T47D (cell line): ENCODE measurements at places on chromosomes 16 and 17.

- peak; percentile 84 for DNase-seq
Observed at GRCh38 chr17:9162275-9162985, 141.1 kb downstream of the NTN1 start.

DNA sequence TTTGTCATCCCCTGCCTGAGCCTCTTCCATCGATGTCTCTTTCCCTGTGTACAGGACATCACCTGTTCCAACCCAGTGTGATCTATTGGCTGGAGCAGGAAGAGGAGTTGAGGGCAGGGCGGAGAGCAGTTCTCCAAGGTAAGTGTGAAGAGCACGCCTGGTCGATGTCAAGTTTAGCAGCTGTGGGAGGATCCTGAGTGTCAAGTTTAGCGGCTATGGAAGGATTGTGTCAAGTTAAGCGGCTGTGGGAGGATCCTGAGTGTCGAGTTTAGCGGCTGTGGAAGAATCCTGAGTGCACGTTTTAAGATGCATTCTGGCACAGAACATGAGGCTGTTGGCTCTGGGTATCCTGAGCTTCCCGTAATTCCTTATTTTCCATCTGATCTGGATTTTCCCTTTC, 7.2 kb downstream of the ZNF778 start:
- no peak for DNase-seq

- no peak for DNase-seq
Observed at GRCh38 chr17:50355336-50355700, 9.4 kb downstream of the XYLT2 start.

GRCh38 chr16:78909226-78909625, 691.3 kb downstream of the MAF start:
- no peak for DNase-seq

DNA sequence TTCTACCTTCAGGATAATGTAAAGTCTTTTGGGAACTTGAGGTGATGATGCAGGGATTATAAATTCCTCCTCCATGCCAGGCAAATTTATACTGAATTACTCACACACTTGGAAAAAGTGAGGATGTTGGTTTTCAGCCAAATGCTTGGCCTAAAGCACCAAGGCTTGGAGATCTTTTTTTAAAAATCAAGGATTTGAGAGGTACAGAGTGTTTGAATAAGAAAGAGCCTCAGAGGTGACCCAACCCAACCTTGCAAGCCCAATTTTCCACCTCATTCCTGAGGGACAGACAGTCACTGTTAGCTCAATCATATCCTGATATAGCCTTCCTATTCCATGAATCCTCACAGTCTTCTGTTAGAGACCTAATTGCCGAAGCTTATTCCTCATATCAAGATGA, 14.0 kb downstream of the GRIN2A start:
- no peak for DNase-seq

- DNase-seq = peak; percentile 4
Observed at GRCh38 chr17:67194134-67194533, 50.9 kb downstream of the HELZ start.

GRCh38 chr16:85448557-85449190, 164.4 kb upstream of the GSE1 start:
- peak; percentile 93 for DNase-seq

DNA sequence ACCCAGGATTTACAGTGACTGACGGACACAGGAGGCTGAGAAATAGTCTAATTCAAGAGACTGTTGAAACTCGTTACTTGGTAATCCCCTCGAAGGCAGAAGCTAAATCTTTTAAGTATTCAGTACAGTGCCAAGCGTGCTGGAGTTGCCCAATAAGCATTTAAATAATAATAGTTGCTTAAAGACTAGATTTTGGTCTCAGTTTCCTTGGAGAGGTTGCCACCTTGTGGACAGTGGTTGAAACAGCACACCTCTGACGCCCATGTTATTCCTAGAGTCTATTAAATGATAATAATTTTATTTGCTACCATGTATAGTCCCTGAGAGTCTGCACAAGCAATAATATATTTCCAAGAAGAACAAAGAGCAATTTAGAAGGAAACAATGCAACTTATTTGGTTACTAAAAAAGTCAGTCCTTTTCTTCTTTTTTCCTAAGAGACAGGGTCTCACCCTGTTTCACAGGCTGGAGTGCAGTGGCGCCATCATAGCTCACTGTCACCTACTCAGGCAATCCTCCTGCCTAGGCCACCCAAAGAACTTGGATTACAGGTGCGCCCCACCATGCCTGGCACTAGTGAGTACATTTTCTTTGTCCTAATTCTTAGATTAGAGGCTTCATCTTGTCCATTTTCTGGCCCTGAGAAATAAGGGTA, 138.0 kb upstream of the NUDT7 start:
- peak; percentile 35 for DNase-seq

DNA sequence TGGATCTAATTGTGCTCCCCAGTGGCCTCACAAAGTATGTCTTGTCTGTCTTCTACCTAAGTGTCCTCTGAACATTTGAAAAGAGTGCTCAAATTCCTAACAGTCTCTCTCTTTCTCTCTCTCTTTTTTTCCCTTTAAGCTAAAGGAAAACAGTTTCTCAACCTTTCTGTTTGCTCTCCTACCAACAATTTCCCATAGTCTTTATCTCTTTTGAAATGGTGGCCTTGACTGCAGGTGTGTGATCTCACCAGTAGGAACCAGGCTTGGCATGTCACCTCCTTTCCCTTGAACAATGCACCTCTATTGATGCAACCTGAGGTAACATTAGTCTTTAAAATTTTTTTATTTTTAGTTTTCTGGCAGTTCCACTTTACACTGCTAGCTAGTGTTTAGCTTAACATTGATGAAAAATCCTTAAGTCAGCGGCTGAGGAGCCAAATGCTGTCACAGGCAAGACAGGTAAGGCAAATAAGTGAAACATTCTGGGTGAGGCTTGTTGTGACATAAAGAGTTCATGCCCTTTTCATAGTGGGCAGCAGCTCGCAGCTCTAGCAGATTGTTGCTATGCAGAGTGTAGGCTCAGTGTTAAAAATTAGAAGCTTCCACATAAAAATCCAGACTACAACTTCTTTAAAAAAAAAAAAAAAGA, 273.4 kb downstream of the HAPSTR1 start:
- no peak for DNase-seq

DNA sequence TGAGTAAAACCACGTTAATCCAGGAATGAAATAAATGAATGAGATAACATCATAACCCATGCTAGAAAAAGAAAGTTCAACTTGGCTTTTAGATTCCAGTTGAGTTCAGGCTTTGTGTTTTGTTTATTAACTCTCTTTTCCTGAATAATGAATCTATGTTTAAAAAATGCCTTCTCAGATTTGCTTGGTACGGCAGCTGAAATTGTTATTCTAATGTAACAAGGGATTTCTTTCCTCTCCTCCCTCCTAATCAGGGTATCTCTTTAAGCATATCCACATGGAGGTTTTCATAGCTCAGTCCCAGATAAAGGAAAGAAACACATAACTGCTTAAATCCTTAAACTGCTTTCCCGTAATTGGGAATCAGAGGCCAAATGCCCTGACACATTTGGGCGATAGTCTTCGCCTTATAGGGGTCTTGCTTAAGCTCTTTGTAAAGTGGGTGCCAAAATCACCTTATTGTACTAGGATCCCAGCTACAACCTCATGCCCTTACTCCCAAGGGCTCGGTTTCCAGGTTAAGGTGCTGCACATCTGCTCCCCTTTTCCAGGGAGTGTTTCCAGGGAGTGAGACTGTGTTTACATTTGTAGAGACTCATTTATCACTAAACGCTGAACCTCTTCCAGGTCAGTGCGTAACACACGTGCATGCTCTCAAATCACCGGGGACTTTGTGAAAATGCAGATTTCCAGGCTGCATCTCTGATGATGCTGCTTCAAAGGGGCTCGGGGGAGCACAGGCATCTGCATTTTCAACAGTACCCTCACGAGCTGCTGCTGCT, 142.8 kb upstream of the FOXF1 start:
- DNase-seq = no peak

GRCh38 chr17:79991140-79991923, 44.3 kb downstream of the TBC1D16 start:
- DNase-seq = peak; percentile 93

DNA sequence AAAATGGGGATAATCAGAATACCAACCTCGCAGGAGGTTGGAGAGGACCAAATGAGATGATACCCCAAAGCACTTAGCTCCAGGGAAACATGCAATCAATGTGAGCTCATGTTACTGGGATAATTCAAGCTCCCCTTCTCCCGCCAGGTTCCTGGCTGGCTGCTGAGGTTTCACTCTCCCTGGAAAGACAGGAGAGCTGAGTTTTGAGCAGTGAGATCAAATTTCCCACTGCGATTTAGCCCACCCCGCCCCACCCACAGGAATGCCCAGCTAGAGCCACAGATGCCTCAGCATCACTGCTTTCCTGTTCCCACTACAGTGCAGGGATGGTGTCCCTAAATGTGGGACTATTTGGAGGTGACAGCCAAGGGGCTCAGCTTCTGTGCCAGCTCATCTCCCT, 56.7 kb downstream of the ZNF423 start:
- DNase-seq = no peak

- DNase-seq = peak; percentile 54
Observed at GRCh38 chr16:66344533-66345145, 21.9 kb upstream of the CDH5 start.

GRCh38 chr17:80372922-80373570, 41.9 kb upstream of the ENDOV start:
- no peak for DNase-seq

GRCh38 chr17:73121506-73121905, 29.0 kb upstream of the SLC39A11 start:
- no peak for DNase-seq

GRCh38 chr17:15516150-15516549, 47.1 kb downstream of the TVP23C start:
- DNase-seq = no peak

GRCh38 chr16:16890964-16891363, 512.0 kb downstream of the NPIPA7 start:
- DNase-seq = peak; percentile 55

- DNase-seq = no peak
Observed at GRCh38 chr16:50463581-50464324, 84.4 kb upstream of the NKD1 start.

GRCh38 chr17:29041571-29041970, 1.4 kb upstream of the PIPOX start:
- DNase-seq = no peak
